Uterus (tissue), 4 donors: ENCODE measurements at places on chromosomes 7 and 10. TPM values are rescaled to one million over a fixed set of nuclear protein-coding genes. Genes with fewer than 3 reads are reported as not detected.

- no peak for DNase-seq
Observed at GRCh38 chr7:94962661-94963060, 55.3 kb downstream of the PPP1R9A start.

DNA sequence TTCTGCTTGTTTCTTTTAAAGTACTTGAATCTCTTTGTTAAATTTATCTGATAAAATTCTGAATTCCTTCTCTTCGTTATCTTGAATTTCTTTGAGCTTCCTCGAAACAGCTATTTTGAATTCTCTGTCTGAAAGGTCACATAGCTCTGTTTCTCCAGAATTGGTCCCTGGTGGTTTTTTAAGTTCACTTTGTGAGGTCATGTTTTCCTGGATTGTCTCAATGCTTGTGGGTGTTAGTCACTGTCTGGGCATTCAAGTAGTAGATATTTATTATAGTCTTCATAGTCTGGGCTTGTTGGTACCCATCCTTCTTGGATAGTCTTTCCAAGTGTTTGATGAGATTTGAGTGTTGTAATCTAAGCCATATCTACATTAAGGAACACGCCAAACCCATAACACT, 1060.6 kb downstream of the LRMDA start:
- DNase-seq: no peak

Gene HOXA6
- 1.8 TPM for total RNA-seq

Gene TMEM229A
- total RNA-seq: 7.1 TPM

DNA sequence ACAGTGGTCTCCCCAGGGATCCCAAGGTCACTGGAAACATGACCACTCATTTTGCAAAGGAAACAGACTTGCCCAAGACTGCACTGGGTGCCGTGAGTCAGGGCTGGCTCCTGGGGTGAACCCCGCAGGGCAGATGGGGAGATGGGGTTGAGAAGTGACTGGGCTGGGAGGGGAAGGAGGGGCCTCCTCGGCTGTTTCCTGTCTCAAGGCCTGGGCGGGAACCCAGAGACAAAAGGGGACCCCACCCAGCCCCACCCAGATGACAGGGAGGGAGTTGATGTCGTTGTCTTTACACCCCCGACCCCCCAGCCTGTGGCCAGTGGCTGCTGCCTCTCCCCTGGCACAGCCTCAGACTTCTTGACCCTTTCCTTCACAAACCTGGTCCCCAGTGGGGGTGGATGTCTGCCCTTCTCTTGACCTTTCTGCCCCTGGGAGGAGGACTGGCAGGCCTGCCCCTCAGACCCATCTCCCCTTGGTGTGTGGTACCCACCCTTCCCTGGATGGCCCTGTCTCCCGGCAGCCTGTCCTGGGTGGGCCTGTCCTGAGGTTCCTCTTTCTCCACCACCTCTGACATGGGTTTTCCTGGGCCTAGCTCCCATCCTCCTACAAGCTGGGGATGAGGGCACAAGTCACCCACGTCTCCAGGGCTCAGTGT, 1.4 kb downstream of the MYO1G start:
- no peak for DNase-seq

Gene RSPH10B2
- total RNA-seq: not detected

Gene ARHGEF35
- 4.6 TPM for total RNA-seq

DNA sequence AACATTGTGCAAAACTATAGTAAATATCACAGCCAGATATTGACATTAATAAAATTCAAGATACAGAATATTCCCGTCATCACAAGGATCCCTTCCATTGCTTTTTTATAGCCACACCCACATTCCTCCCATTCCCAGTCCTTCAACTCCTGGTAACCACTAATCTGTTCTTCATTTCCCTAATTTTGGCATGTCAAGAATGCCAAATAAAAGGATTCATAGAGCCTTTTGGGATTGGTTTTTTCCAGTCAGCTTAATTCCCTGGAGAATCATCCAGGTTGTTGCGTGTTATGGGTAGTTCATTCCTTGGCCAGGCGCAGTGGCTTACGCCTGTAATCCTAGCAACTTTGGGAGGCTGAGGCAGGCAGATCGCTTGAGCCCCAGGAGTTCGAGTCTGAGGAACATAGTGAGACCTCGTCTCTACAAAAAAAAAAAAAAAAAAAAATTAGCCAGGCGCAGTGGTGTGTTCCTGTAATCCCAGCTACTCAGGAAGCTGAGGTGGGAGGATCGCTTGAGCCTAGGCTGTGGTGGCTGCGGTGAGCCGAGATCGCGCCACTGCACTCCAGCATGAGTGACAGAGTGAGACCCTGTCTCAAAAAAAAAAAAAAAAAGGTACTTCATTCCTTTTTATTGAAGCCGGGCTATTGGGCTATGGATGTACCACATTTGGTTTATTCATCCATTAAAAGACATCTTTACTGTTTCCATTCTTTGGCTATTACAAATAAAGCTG, 2.7 kb downstream of the OGDH start:
- no peak for DNase-seq

DNA sequence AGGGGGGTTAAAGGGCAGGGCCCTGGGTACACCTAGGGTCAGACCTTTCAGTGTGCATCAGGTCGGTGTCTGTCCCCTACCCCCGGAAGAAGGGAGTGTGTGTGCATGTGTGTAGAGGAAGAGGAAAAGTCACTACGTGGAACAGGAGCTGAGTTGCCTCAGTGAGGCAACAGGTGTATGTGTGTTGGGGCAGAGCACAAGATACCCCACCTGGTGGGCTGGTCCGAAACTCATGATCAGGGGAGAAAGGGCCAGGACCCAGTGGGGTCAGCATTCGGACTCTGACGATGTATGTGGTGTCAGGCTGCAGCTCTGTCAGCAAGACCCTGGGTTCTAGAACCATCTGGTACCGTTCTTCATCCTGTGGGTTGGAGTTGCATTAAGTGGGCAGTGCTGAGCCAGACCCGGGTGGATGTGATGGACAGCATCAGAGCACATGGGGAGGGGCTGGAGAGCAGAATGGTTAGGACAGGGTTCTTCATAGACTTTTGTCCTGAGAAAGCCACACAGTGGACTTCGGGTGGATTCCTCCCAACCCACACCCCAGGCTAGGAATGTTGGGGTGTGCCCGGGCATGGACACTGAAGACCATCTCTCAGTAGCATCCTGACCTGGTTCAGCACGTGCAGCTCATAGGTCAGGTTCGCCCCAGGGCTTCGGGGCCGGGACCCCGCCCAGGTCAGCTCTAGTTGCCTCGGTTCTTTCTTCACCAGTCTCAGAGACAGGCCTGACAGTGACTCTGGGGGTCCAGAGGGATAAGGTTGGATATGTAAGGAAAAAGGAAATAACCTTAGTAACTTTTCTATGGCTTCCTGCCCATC, 10.7 kb downstream of the EPHA1 start:
- DNase-seq: no peak

DNA sequence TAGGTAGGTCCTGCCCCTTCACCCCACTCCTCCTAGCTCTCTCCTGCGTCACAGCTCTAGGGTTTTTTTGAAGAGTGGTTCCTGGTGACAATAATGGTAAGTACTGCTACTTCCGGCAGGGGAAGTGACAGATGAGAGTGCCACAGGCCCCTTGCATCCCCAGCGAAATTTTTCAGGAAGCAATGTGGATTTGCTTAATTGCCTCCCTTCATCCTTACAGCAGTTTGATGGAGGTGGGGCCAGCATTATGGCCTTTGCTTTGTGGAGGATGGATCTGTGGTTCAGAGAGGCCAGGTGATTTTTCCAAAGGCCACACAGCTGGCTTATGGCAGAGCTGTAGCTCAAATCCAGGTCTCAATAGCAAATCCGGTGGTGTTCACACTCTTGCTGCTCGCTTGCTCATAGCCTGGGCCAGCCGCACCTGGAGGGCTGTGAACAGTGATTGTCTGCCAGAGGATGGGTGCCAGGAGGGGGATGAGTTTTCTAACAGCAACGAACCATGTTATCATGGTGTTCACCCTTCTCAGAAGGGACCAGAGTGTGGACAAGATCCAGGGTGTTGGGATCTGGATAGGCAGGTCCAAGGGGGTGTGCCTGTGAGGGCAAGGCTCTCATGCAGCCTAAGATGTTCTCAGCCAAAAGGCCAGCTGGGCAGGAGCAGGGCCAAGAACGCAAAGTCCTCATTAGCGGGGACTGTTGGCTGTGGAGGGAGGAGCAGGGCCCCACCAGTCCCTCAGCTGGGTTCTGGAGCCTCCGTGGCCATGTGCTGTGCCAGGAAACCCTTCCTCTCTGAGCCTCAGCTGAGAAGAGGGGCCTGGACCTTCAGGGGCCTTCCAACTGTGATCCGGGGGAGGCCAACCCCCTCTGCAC, 89.0 kb downstream of the EMX2 start:
- peak; percentile 52 for DNase-seq

- DNase-seq: no peak
Observed at GRCh38 chr7:7014827-7015595, 167.3 kb upstream of the C1GALT1 start.

GRCh38 chr7:132784406-132784805, 208.1 kb upstream of the PLXNA4 start:
- no peak for DNase-seq

- DNase-seq: no peak
Observed at GRCh38 chr10:60733517-60733822, 44.8 kb upstream of the CDK1 start.

Gene SPDYE11
- not detected for total RNA-seq

DNA sequence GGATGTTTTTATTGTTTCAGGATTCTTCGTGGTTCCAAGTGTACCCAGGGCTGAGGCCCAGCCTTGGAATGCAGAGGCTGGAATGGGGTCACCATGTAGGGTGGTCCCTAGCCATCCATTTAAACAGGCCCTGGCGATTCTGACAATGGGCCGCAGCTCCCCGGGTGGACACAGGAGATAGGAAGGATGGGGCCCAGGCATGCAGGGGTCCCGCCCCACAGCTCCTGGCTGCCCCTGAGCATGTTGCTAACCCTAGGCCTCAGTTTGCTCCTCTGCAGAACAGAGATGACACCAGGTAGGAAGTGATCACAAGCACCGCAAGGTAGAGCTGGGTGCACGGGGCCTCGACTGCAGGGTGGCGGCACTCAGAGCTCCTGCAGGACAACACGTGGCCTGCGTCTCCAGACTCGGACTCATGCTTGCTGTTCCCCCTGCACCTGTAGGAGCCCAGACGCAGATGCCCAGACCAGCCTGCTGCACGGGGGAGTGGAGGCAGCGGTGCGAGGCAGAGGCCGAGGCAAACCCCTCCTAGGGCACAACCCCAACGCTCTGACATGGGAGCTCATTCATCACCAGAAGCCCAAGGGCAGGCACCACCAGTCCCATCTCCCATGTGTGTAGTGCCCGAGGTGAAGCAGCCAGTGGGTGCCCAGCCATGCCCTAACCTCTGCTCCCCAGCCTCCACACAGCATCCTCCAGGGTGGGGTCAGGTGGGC, 25.5 kb downstream of the VIPR2 start:
- no peak for DNase-seq

- DNase-seq: no peak
Observed at GRCh38 chr10:120824881-120825309, 26.3 kb upstream of the WDR11 start.

- DNase-seq: peak; percentile 63
Observed at GRCh38 chr7:150992833-150993302, 2.1 kb downstream of the NOS3 start.

DNA sequence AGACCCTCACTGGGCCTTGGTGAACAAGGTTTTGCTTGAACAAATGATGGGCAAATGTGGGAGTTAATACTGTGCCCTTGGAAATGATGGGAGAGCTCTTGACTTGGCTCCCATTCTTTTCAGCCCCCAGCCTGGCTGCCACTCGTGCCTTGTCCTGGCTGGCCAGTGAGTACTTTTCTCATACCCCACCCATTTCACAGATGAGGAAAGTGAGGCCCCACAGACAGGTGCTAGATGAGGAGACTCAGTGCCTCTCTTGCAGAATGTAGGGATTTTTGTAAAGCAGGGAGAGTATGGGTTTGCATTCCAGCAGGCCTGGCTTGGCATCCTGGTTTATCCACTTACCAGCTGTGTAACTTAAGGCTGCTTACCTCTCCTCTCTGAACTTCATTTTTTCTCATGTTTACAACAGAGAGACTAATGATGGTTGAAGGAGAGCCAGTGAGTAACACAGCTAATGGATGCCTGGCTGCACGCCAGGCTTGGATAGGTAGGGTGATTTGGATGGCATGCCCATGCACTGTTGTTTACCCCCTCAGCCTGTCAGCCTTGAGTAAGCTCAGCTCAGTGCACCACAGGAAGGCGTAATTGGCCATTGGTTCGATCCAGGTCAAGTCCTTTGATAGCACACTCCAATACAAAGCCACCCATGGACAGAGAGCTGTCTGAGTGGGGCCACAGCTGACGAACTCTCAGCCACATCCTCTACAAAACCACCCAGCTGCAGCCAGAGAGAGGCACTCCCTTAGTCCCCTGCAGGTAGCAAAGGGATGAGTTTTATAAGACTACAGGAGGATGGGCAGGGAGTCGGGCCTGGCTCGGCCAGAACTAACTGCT, 436.8 kb downstream of the RPS24 start:
- no peak for DNase-seq

DNA sequence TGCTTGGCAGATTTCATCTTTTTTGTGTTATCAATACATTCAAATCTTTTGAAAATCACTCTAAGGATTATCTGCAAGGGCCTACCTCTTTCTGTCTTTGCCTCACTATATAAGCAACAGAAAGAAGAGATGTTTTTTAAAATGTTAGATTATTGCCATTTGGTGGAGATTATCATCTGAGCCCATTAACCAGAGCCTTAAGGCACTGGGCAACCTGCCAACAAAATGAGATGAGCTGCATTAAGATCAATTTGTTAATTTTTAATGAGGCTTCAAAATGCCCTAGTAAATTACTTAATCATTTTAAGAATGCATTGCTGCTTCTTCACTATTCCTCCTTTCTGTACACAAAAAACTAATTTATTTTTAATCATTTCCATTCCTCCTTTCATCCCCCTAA, 314.1 kb downstream of the SNX13 start:
- no peak for DNase-seq

DNA sequence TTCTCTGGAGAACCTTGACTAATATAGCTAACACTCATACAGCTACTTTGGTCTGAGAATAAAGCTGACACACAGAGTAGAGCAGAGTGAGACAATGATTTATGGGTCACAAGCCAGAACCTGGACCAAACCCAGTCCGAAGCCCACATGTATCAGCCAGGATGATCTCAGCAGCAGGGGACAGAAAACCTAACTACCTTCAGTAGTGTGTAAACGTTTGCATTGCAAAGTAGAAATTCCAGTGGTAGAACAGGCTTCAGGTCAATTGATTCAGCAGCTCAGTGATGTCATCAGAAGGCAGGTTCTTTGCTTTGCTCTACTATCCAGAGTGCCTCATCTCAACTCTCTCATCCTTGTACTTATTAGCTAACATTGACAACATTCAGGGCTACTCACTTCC, 62.5 kb upstream of the PALS2 start:
- no peak for DNase-seq

DNA sequence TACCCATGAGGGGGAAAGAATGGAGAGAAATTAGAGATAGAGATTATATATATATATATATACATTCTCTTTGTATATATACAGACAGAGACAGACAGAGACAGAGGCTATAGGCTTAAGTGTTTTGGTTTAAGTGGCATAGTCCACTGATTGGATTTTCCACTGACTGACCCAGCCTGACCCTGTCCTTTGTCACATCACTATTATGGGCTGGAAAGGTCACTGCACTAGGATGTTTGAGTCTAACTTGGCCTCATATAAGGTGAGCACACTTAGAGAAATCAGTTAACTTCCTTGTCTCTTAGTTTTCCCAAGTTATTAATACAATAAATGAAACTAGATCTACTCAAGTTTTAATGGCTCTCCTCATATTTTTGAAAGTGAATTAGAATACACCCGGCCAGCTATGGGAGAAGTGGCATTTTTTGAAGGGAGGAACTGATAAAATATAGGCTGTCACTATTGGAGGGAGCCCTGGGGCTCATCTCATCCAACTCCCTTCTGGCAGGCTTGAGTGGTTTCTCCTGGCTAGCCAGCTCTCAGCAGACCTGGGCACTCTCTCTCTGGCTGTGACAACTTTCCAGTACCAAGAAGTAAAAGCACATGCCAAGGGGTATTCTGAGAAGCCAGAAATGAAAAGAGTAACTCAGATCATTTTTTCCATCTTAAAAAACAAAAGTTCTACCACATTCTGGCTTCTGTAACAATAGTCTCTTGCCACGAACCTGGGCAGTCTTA, 455.6 kb upstream of the ANKRD30A start:
- no peak for DNase-seq
